ENCODE measurements at places on chromosomes 7 and 10.
A peak's percentile ranks its signal among the peaks of the same experiment; 100 is the strongest.

- no peak for DNase-seq
Measured at GRCh38 chr7:36217211-36217960, 64.3 kb downstream of the EEPD1 start.

DNA sequence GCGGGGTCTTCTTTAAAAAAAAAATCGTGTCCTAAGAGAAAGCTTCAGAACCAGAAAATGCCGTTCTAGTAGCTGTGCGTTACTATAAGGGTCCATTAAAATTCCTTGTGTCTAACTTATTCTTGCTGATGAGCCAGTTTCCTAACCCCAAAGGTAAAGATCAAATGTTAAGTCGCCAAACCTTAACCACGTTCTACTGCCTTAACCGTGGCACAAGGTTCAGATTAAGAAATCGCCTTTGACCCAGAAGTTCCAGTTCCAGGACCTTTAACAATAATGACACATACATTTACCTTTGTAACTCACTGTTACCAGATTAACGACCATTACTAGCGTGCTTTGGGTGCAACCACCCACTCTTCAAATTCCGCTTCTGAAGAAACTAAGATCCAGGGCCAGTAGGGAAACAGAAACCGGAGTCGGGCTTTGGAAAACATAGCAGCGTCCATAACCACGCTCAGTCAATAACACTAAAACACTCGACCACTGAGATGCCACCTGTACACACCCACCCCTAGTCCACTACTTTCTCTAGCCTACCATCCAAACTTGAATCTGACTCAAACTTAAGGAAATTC lies 620 bp downstream of the BET1 start:
- DNase-seq, result peak; percentile 2

DNA sequence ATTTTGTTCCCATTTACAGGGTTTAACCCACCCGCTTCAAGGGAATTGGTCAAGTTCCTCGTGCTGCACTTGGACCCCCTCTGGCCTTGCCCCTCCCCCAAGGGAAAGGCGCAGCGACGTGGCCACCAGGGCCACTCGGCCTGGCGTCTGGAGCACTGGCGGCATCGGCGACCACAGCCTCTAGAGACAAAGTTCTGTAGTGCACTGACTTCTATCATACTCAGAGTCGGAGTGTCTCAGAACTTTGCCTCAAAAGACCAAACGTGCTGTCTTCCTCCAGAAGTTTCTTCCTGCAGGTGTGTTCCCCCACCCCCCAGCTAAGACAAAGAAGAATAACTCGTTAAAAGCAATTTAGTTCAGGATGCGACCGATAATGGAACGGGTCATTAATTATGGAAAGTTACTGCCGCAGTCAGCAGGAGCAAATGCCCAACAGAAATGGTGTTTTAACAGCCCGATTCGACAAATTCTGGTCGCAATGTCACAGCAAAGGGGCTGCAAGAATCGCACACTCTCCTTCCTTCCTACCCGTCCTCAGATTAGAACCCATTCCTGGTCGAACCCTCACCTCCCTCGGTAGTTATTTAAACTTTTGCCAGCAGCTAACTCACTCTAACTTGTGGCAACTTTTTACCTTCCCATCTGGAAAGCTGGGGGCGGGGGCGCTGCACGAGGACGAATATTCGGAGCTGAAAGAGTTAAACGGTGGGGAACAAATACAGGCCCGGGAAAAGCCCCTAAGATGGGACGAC lies 202.1 kb upstream of the NFE2L3 start:
- no peak for DNase-seq

DNA sequence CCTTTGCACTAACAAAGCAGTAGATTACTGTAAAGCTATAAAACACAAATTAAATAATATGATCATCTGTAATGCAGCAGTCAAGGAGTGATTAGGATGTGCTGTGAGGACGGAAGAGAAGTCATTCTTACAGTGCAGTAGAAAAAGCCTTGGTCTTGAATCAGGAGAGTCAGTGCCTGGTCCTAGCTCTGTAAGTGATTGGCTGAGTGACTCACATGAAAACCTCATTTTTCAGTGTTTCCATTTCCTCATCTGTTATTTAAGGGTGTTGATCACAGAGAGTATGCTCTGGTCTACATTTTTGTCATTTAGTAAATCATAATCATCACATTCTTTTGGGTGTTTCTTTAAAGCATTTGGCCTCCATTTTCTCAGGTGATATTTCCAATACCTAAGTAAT lies 717.8 kb downstream of the LRMDA start:
- DNase-seq, result peak; percentile 6

DNA sequence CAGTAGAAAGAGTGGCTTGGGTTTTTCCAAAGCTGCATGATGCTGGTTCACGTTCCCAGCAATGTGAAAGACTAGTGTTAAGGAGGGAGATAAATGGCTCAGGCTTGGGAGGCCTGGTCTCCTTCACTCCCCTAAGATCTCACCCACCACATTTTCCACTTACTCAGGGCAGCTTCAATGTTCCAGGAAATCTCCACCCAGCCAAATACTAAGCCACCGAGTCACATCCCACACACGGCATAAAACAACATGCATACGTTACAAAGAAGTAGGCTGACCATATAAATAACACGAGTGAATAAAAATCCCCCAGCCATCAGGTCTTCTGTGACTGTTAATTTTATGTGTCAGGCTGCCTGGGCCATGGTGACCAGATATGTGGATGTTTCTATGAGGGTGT lies 303.5 kb downstream of the SFMBT2 start:
- DNase-seq, result peak; percentile 14

- DNase-seq, result no peak
Measured at GRCh38 chr7:93851536-93851935, 39.0 kb downstream of the TFPI2 start.

- DNase-seq, result no peak
Measured at GRCh38 chr10:101260764-101261481, 31.7 kb upstream of the LBX1 start.

DNA sequence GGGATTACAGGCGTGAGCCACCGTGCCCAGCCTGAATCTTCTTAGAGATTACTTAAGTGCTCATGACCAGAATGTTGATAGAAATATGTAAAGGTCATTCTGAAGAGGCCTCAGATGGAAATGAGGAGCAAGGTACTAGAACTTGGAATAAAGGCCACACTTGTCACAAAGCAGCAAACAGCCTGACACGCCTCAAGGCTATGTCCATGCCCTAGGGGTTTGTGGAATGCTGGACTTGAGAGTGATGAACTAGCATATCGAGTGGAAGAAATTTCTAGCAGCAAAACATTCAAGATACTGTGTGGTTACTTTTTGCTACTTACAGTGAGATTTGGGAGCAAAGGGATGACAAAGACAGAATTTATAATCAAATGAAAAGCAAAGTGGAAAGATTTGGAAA lies 39.0 kb downstream of the ZNF438 start:
- no peak for DNase-seq

DNA sequence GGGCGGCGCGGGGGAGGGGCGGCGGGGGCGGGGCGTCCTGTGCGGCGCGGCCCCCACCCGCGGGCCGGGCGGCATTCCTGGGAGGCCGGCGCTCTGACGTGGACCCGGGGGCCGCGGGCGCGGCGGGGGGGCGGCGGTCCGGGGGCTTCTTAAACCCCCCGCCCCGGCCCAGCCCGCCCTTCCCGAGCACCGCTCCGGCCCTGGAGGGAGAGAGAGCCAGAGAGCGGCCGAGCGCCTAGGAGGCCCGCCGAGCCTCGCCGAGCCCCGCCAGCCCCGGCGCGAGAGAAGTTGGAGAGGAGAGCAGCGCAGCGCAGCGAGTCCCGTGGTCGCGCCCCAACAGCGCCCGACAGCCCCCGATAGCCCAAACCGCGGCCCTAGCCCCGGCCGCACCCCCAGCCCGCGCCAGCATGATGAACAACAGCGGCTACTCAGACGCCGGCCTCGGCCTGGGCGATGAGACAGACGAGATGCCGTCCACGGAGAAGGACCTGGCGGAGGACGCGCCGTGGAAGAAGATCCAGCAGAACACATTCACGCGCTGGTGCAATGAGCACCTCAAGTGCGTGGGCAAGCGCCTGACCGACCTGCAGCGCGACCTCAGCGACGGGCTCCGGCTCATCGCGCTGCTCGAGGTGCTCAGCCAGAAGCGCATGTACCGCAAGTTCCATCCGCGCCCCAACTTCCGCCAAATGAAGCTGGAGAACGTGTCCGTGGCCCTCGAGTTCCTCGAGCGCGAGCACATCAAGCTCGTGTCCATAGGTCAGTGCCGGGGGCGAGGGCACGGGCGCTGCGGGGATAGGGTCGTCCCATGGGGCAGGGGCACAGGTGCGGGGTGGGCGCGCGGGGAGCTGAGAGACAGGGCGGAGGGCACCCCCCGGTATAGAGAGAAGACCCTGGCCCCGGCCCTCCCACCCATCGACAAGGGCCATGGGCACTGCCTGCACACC lies at the start of gene FLNC:
Gene FLNC, plus strand, starts transcription at position 176 of the 947 bp plus-strand sequence. Its CDS starts 232 bp downstream, at position 408.
- peak; percentile 57 for DNase-seq

GRCh38 chr7:106219170-106219569 lies 65.6 kb downstream of the NAMPT start:
- no peak for DNase-seq

GRCh38 chr7:14507617-14508016 lies 394.9 kb downstream of the DGKB start:
- peak; percentile 88 for DNase-seq

DNA sequence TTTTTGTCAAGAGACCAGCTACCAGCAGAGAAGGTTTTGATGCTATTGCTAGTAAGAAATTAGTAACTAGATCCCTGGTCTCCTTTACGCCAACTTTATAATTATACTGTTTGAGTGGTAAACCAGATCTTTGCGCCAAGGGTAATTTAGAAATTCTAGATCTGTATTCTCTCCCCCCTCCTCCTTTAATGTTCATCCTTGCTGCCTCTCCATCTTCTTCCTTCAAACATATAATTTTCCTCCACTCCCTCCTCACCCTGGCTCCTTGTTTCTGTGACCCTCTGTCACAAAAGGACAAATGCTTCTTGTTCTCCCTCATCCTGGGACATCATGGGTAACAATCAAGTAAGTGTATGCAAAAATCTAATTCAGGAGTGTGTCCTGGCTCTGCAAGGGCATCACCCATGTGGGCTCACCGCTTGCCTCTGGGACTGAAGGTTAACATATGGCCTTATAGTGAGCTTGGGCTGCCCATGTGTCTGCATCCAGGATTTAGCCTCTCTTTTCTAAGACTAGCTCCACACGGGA lies 121.2 kb downstream of the BAMBI start:
- DNase-seq, result no peak

- peak; percentile 36 for DNase-seq
Measured at GRCh38 chr10:122466951-122467381, 5.6 kb downstream of the HTRA1 start.

DNA sequence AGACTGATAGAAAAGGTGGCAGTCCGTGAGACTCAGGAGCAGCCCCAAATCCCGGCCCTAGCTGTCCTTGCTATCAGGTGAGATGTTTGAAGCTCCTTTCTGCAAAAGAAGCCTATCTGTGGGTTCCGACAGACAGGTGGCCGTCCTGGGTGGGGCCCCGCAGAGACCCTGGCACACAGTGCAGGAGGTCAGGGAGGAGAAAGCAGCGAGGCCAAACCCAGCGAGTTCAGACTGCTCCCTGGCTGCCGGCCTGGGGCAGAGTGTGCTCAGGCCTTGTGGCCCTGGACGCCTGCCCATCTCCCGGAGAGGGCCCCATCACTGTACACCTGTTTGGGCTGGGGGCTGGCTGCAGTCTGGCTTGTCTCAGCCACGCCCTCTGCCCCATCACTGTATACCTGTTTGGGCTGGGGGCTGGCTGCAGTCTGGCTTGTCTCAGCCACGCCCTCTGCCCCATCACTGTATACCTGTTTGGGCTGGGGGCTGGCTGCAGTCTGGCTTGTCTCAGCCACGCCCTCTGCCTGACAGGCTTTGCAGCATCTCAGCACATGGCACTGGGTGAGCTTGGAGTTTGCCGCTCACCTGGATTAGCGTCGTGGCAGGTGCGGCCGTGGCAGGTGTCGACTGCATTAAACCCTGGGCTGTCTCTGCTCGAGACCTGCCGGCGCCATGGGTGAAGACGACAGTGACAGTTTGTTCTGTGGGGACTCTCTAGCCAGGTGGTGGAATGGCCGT lies 11.8 kb upstream of the PRKAR1B start:
- no peak for DNase-seq

DNA sequence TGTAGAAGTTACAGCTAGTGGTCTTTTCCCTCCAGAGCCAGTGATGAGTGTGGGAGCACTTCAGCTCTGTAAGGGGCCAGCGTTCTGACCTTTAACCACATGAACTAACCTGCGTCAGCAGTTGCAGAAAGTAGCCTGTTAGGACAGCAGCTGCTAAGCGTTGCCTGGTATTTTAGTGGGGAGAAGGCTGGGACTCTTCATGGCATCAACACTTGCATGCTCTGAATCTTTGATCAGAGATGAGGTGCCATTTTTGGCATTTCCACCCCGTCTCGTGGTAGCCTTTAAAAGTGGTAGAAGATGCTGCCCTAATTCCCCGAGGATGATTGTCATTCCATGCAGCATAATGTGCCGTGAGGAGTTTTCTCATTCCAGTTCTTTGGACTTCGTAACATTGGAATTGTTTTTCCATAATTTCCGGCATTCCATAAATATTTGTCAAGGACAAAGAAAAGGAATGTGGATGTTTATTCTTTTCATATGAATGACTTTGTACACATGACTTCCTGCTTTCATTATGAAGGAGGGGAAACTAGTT lies 92.2 kb downstream of the AVL9 start:
- DNase-seq, result peak; percentile 72

DNA sequence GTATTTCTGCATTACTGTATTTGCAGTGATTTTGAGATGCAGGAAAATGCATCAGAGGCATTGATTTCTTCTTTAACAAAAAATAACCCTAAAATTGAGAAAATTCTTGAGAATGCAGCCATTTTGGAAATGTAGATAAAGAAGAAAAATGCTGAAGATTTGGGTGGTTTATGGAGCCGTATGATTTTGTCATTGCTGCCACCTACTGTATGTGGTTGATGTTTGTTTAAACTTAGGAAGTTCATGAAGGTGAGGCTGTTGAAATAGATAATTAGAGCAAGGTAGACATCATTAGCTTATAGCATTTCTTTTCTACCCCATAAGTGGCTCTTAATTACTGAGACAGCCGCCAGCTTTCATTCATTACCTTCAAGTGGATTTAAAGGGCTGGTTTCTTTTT lies 92.1 kb upstream of the SAMD8 start:
- peak; percentile 23 for DNase-seq

GRCh38 chr10:114544045-114544659 lies 113.9 kb downstream of the ABLIM1 start:
- no peak for DNase-seq

GRCh38 chr10:63493004-63493403 lies 27.2 kb upstream of the JMJD1C start:
- no peak for DNase-seq

- DNase-seq, result peak; percentile 62
Measured at GRCh38 chr10:35006836-35007235, 83.3 kb downstream of the CUL2 start.

GRCh38 chr10:48606530-48607355 lies 1.9 kb upstream of the ARHGAP22 start:
- peak; percentile 94 for DNase-seq
